Hypothalamus (tissue), 51 donors: ENCODE measurements at places on chromosomes 4 and X.
A peak's percentile ranks its signal among the peaks of the same experiment; 100 is the strongest.

DNA sequence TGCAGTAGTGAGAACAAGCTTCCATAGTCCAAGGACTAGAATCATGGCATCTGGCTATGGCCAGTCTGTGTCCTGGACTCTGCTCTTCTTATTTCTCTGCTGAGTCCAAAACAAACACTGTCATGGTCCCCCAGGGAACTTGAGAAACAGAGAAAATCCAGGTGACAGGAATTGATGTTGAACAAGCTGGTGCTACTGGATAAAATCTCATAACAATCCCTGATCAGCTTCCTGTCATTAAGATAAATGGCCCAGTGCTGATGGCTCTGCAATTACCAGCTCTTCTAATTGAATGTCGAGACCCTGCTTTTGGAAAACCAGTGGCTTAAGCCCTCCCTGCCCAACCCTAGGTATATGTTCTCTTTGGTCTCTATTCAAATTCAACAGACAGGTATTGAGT, 58.8 kb upstream of the ARHGAP36 start:
- DNase-seq = no peak

- DNase-seq = no peak
These were observed 33.7 kb upstream of the NEIL3 start for GRCh38 chr4:177275999-177276398.

DNA sequence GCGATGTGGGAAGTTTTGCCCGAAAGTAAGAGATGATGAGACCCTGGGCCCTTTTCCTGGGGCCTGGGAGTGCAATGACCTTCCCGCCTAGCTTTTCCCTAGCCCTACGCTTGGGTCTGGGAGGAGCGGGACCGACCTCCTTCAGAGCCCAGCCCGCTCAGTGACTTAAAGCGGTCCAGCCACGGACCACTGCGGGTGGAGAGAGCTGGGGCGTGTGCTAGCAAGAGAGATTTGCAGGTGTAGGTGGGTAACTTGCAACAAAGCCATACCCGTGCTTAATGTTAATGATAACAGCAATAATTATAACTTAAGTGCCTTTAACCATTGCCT, 503 bp upstream of the PDE5A start:
- DNase-seq = no peak

GRCh38 chr4:38820329-38821061, 15.9 kb upstream of the TLR1 start:
- no peak for DNase-seq

GRCh38 chr4:128835498-128836222, 26.2 kb downstream of the JADE1 start:
- DNase-seq = peak; percentile 21

DNA sequence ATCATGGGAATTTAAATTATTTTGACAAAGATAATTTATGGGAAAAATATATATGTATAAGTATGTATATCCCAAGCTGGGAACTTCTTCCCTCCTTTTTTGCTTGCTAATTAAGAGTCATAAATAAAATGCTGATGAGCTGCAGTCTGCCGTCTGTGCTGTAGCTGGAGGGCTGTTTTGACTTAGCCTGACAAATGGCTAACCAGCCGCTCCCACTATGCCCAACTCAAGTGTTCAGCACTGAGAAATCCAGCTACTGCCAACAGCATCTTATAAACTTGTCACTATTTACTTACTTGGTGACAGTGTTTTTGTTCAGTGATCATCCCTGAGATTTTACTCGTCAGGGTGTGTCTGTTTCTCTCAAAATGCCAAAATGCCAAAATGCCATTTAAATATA, 171.2 kb upstream of the PGRMC2 start:
- DNase-seq = no peak

- DNase-seq = no peak
These were observed 9.6 kb upstream of the TMA16 start for GRCh38 chr4:163484906-163485305.

DNA sequence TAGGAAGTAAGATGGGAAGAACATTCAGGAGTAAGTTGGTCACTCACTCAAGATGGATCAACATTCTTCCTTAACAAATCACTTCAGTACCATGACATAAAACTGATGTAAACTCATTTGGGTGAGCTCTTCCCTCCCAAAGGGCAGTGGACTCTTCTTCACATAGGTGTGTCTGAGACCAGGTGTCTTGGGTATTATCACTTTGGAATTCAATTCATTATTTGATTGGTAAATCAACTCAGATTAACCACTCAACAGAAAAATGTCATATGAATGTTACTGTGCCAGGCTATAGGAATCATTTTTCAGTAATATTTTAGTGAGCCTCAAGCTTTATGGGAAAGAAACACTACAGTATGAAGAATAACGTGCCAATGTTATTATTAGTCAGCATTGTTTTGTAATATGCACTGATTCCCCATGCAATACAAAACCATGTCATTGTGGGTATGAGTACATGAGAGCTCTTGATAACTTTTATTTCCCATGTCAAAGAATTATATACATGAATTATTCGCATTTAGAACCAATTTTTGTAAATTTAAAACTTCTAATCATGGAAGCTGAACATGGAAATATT, 58.6 kb upstream of the ETNPPL start:
- DNase-seq = no peak

GRCh38 chr4:183766140-183766539, 107.0 kb downstream of the TRAPPC11 start:
- DNase-seq = no peak

DNA sequence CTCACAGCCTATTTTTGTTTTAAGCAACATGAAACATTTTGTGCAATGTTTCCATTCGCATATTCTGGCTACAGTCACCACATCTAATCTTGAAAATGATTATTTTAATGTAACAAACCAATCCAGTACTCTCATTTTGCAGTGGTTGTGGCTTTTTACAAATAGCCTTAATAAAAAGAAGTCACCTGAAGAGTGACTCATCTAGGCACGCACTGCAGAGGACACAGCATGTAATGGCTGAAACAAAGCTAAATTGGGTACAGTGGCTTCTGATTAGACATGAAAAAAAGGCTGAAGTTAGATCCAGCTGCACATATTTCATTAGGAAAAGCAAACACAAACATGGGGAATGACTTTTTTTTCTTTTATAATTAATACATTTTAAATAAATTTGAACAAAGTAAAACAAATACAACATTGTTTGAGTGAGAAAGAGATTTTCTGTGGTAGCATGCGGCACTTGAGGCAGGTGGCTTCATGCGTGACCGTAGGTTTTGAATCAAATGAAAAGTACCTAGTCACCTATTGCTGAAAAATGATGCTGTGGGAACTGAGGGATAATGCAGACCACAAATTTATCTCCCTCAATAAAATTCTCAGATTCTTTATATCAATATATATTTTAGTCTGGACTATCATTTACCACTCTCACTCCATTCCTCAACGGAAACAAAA, 240.8 kb upstream of the DDX53 start:
- DNase-seq = no peak

GRCh38 chrX:36986231-36986630, 21.9 kb upstream of the FAM47C start:
- DNase-seq = no peak

- DNase-seq = no peak
These were observed 23.5 kb upstream of the NFKB1 start for GRCh38 chr4:102477657-102478056.

- no peak for DNase-seq
These were observed 28.8 kb downstream of the PRDM8 start for GRCh38 chr4:80226094-80226493.

DNA sequence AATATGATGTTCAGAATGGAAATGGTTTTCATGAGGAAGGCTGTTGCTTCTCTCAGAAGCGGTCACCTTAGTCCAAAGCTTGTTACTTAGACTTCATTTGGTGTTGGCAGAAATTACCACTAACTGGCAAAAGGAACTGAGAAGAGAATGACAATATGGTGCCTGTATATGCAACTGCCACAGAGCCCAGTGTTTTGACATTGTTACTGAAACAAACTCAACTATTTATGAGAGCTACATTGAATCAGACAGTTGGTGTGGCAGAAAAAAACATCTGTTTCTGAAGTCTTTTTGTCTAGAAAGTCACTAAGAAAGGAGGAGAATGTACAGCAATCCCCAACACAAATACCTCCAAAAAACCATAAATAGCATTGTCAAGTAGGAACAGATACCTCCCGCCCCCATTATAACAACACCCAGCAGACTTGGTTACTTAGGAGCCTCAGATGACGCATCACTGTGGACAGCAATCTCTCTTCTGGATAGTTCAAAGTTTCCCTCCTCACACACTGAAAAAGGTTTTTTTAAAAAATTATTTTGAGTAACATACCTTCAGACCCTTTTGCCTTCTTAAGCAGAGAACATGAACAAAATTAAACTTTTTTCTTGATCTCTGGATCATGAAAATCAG, 92.2 kb downstream of the MAML3 start:
- no peak for DNase-seq

GRCh38 chrX:10341309-10341708, 184.5 kb downstream of the CLCN4 start:
- no peak for DNase-seq

DNA sequence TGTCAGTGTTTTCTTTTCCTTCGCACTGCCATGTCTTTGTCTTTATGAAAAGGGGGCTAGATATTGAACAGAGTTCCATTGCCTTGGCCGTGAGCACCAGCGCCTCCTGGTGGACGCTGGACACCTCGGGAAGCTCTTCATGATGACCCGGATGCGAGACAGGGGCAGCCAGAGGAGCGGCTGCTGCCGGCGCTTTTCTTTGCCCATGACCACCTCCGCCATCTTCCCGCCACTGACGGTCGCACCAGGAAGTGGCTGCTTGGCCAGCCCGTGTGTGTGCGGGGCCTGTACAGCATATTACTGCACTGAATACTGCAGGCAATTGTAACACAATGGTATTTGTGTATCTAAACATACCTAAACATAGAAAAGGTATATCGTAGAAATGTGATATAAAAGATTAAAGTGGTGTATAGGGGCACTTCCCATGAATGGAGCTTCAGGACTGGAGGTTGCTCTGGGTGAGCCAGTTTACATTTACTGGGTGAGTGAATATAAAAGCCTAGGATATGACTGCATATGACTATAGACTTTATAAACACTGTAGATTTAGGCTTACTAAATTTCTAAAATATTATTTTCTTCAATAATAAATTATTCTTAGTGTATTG, 15.8 kb upstream of the GRIA2 start:
- no peak for DNase-seq

DNA sequence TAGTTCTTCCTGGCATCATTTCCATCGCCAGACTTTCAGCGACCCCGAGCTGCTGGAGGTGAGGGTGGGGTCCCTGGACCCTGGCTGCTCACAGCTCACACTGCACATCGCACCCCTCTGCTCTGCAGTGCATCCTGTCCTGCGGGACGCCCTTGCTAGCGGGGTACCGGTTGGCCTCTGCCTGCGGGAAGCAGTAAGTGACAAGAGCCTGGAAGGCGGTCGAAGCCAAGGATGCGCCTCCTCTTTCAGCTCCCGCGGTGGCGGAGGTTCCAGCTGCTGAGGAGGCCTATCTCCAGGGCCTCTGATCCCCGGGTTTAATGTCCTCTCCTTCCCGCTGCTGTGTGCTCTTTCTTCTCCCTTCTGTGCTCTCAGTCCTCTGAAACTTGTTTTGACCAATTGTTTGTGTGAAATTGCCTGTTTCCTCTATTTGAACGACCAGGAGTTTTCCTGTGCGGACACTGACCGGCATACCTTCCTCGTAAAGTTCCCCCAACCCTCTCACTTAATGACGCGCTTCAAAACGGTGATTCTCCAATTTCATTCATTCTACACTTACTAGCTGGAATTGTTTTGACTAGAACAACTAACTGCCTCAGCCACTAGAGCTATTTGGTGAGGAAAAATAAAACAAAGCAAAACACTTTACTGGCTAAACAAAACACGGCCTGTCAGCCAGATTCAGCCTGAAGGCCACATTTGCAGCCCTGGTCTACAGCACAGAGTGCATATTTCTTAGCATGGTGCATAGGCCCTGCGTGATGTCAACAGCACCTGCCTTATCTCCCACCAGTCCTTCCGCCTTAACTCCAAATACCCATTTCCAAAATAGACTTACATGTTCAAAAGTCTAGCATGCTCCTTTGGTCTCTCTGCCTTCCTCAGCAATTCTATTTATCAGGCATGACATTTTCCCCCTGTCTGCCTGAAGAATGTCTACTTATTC, 28.0 kb downstream of the MGAT4D start:
- no peak for DNase-seq

DNA sequence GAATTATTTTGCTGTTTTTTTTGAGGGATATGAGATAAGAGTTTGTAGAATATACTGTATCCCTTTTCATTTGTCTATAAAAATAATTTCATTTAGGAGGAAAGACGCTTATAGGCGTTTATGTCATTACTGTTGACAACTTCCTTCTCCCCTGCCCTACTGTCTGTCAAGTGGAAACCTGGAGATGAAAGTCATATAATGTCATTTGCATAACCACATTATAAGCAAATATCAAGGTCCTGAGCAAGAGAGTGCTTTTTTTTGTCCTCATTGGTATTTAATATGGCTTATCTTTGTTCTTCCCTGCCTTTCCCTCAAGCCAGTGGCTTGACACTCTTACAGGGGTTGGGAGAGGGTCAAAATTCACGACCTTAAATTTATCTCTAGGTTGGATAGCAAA, 55.8 kb downstream of the LRP2BP start:
- no peak for DNase-seq

- DNase-seq = no peak
These were observed 110.8 kb downstream of the GPAT3 start for GRCh38 chr4:83646538-83647239.

- DNase-seq = no peak
These were observed 35.5 kb downstream of the MSN start for GRCh38 chrX:65702956-65703355.

- DNase-seq = no peak
These were observed 43.9 kb downstream of the LUZP4 start for GRCh38 chrX:115333446-115333845.

GRCh38 chr4:158858410-158859199, 89.8 kb downstream of the FNIP2 start:
- no peak for DNase-seq

DNA sequence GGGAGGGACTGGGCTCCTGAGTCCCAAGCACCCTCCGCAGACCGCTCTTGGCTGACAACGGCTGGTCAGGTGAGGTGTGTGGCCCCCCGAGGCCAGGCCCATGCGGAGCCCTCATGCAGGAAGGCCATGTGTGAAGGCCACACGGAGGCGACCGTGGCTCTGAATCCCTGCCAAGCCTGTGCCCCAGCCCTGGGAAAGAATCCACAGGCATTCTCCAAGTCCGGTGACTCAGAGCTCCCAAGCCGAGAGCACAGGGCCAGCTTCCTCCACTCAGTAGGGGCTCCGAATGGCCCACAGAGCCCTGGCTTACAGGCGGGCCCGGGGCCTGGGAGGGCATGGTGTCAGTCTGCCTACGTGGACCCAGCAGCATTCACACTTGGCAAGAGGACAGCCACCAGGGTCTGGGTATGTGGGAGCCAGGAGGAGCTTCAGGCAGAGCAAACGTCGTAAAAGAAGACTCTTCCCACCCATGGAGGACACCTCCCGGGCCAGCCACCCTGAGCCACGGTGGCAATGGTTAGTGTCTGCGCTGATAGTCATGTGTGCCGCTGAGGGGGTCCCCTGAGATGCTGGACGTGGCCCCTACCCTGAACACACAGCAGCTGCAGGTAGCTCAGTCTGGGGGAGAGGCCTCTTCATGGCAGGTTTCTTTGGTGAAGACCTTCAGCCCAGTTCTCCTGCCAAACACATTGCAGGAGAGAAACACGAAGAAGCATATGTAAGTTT, 105.7 kb downstream of the PSAPL1 start:
- peak; percentile 32 for DNase-seq

- DNase-seq = peak; percentile 12
These were observed 154.9 kb downstream of the STK32B start for GRCh38 chr4:5206016-5206790.
